Central memory CD8-positive, alpha-beta T cell (primary cell): ENCODE measurements at places on chromosomes 11 and 22.

- no peak for DNase-seq
These were observed 70.7 kb downstream of the MN1 start for GRCh38 chr22:27730641-27731433.

- no peak for DNase-seq
These were observed 353.4 kb downstream of the TENM4 start for GRCh38 chr11:79087238-79087960.

DNA sequence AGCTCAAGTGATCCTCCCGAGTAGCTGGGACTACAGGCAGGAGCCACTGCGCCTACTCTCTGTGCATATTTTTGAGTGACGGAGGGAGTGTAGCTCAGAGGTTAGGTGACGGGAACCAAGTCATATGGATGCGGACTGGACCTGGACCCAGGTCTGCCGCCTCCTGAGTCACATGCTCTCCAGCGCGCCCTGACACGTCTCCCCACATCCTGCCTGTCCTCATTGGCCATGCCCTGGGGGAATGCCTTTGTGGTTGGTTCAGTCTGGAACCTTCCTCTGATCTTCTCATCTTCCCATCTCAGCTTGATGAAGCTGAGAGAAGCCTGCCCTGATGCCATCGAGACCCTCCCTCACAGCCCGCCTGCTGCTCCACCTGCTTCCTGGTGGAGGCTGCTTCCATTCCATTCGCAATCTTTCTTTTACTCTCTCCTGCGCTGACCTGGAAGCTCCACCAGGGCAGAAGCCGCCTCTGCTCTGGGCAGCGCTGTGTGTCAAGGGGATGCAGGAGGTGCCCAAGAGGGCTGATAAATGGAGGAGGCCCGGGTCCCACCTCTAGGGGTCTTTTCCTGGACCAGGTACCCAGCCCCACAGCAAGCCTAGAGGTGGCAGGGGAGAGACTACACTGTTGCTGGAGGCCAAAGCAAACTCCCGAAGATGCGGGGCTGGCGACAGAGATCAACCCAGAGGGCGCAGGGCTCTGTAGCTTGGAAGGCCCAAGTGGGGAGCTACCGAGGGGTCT, 13.9 kb upstream of the BAIAP2L2 start:
- DNase-seq, result no peak

- DNase-seq, result no peak
These were observed 729.0 kb downstream of the FAM181B start for GRCh38 chr11:82004537-82005213.
